Stimulated activated CD4-positive, alpha-beta T cell treated with anti-CD3 and anti-CD28 coated beads, Interleukin-15, amount 100 ng/mL, for 48 hours (primary cell): ENCODE measurements at places on chromosomes 7 and 10.

DNA sequence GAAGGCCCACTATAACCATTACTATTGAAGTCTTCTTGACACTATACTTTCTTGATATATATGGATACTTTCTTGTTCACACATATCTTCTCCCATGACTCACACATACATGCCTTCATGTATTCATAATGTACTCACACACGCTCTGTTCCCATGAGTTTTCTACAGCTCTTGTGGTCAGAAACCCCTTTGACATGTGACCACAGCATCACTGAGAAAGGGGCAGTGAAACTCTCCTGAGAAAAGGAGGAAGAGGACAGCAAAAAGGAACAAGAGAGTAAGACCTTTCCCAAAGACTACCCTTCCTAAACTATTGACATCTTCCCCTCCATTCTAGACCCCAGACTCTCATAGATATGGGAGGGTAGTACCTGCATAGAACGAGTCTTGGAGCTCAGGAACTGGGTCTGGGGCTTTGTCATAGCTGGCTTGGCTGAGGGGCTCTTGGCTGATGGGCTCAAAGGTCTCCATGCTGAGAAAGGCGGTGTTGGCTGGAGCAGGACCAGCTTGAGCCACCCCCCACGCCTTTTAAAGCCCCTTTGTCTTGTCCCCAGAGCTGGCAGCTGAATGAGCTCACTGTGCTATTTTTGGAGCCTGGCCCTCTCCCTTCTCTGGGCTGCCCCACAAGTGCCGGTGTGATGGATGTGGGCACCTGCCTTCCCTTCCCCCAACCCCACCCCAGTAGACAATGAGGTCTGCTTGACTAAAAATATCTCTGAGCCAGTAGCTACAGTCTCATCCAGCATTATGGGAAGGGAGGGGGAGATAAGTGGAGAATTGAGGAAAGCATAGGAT, 5.1 kb downstream of the SYNPO2L start:
- no peak for DNase-seq

GRCh38 chr10:13074563-13075451, 25.2 kb upstream of the OPTN start:
- peak; percentile 28 for DNase-seq

GRCh38 chr10:7334642-7334964, 76.2 kb downstream of the SFMBT2 start:
- no peak for DNase-seq

DNA sequence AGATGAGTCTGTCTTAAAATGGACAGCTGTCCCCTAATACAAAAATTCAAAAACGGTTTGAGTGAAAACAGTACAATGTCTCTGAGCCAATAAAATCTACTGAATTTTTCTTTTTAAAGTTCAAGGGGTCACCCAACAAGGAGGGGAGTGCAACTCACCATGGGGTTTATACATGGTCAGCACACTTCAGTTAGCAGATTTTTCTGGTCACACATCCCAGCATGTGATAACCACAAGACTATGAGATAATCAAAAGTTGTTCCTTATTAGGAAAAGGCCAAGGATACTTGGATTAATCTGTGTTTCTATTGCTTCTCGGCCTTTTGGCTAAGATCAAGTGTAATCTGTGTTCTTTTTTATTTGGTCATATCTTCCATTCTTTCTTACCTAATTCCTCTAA, 31.6 kb downstream of the ABCB5 start:
- DNase-seq = no peak

DNA sequence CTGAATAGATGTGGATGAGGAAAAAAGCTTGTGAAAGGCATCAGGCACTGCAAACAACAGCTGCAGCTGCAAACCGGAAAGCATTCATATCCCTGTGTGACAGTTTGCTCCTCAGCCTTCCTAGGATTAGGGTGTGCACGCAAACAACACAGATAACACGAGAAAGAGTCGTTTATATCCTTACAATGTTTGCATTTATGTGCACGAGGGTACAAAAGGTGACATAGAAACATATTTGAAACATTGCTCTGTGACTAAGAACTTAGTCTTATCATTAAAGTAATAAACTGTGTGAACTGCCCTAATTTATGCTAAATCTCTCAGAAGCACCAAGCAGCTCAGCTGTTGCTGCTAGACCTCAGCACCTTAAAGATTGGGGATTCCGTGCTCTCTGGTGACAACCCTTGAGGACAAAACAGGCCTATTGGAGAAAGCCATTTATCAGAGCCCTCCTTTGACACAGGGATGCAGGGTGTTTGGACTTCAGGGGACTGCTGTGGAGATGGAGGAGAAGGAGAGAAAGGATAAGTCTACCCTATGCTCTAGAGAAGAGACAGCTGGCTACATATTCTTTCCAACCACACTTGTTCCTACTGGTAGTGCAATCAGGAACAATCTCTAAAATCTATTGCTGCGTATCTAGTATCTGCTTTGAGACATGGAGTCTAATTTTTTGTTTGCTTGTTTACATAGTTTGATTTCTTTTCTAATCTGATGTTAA, 176.2 kb downstream of the GNAT3 start:
- no peak for DNase-seq

- DNase-seq = no peak
Measured at GRCh38 chr7:45026984-45027773, 27.2 kb downstream of the CCM2 start.

GRCh38 chr10:69703766-69704630, 74.0 kb downstream of the FAM241B start:
- DNase-seq = no peak

DNA sequence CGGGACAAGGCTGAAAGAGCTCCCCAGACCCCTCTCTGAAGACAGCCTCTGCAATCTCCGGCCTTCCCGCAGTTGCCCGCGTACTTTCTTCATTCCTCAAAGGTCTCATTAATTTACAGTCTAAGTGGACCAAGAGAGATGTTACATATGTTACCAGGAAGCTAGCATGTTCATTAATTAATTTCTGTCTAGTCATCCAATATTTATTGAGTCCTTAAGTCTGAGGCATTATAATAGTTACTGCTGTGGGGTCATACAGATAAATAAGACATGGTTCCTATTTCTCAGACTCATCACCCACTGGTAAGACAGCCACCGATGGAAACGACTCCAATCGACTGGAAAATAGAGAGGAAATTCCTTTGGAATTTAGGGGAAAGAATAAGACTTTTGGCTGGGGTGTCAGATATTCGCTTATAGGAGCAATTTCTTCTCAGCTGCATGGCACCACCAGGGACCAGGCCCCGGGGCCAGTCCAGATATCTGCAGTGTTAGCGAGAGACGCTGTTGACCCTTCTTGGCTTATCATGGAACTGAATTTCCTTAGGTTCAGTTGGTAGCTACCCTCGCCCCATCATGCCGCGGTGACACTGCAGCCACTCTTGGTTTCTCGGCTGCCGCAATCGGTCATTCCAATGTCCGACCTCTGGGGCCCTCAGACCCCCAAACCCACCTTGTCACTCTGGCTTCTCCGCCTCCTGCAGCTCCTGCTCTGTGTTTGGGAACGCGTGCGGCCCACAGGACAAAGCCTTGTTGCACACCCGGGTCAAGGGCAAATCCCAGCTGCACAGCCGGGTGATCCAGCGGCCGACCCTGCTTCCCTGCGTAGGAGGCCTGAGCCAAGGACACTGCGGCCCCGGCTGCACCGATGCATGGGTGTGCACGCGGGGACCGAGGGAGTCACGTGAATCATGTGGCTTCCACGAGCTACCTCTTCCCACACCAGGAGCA, 383.2 kb downstream of the DNAJB6 start:
- DNase-seq = no peak

GRCh38 chr7:100369105-100369504, 4.2 kb upstream of the PILRA start:
- DNase-seq = no peak

DNA sequence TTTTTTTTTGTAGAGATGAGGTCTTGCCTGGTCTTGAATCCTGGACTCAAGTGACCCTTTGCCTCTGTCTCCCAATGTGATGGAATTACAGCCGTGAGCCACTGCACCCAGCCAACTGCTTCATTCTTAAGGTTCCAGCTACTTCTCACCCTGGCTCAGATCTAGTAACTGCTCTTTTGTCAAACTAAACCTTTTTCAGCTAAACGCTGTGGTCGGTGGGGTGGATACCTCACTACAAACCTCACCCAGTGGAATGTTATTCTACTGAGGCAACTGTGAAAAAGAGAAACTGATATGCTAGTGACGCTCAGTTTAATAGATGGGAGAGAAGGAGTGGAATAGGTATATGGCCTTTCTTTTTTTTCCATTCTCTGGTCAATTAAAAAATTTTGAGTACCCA, 1.7 kb upstream of the MRLN start:
- no peak for DNase-seq

DNA sequence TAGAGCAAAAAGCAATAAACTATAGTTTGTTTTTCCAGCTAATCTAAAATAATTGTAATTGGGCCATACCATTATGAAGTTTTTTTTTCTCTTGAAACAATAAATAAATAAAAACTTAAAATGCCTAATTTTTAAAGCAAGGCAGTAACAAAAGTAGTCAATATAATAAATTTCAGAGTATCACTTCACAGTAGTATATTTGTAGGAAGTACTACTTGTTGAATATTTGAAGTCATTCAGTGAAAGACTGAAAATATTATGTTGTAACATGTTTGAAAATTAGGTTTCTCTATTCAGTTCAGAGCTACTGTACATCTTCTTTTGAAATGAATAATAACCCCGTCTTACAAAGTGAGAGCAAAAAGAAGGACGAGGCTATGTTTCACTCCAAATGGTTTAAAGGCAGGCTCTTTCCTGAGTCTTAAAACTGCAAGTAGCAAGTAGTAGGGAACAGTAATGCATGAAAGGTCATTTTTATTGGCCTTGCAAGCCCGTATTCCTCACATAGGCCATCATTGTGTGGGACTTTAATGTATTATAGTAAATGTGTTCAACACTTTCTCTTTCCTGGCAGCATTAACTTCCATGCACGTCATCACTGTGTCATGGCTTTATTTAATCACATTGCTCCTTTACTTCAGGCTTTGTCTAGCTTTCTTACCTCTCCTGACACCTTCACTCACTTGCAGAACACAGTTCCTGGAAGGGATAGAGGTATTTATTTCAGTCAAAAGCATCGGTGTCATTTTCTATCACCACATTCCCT, 141.4 kb downstream of the VTI1A start:
- DNase-seq = no peak

DNA sequence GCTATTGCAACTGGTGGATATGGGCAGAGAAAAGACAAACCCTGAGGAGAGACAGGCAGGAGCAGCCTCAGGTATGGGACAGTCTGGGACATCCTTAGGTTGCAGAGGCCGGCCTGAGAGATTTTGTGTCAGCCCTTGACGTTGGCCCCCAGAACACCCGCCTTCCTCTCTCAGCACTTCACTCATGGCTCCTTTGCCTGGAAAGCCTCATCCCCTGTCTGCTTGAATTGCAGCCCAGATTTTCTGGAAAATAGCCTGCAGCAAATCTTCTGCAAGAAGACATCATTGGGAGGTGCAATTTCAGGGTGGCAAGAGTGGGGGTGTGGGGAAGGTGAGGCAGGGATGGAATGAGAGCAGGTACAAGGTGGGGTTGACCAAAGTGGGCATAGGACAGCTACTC, 2.2 kb upstream of the FRMD4A start:
- DNase-seq = no peak

DNA sequence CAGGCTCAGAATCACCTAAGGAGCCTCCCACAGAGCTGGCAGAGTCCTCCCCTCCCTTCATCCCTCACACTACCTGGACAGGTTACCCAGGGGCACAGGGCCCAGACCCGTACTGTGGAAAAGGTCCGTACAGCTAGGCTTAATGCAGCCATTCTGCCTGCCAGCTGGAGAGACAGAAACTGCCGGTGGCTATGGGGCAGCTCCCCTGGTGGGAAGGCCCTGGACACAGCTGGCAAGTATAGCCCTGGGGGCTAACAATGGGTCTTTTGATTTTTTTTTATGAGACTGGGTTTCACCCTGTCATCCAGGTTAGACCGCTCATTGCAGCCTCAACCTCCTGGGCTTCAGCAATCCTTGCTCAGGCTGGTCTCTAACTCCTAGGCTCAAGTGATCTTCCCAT, 68.3 kb downstream of the GNA12 start:
- DNase-seq = no peak

DNA sequence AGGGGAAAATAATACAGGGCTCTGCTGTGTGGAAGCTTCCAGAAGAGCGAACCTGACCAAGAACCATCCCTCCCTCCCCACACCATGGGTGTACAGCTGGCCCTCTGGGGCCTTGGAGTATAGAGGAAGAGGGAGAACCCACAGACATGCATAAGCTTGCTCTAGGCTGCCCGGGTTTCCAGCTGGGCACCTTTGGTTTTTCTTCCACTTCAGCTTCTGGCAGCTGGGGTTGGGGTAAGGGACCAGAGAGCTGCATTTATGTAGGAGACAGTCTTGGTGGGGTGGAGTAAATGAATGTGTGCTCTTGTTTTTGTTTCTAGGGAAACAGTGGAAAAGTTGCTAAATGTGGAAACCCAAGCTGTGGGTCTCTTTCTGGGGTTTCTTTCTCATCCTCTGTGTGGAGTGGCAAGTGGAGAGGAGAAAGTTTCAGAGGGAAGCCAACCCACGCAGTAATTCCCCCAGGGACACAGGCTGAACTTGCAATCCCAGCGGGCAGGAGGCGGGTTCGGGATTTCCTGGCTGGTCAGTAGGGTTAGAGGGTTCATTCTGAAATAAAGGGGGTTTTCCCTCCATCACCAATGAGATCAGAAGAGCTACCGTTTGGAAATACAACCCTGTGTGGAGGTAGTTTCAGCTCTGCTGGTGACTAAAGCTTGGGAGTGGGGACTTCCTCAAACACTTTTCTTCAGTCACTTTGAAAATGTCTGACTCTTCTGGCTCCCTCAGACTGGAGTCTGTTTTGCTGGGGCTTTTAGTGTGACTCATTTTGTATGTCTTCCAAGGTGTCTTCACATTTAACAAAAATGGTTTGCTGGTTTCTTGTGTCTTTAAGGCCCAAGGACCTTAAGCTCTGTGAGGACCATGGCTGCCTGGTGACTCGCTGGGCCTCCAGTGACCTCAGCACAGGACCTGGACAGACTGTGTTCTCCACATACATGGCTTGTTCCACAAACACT, 22.2 kb upstream of the SRGN start:
- no peak for DNase-seq

- no peak for DNase-seq
Measured at GRCh38 chr7:156460858-156461627, 179.5 kb upstream of the RNF32 start.

DNA sequence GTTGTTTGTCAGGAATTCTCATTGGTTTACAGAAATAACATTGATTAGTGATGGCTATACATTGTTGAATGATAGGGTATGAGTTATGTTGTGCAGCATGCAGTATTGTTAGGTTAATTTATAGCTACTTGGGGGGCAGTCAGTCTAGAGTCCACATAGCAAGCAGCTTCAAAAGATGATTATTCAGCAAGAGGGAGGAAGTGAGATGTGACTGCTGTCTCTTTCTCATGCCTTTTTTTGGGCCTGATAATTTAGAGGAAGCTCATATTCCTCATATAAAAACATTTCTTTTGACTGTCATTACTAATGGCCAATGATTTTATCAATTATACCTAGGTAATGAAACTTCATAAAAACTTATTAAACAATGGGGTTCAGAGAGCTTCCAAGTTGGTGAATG, 3.4 kb upstream of the TBRG4 start:
- no peak for DNase-seq

DNA sequence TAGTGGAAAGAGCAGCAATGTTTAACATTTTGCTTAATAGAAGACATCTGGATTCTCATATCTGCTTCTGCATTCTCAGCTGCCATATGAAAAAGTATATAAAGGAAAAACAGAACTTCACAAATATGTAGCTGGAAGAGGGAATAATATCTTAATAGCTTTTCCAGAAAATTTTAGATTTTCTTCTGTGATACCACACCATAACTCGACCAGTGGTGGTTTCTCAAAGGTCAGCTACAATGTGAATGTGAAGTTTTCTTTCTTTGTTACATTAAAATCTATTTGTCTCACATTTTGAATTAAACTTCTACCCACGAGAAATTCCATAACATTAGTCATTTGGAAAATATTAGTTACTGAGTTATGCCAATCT, 339.8 kb downstream of the PARD3 start:
- no peak for DNase-seq

GRCh38 chr10:131996466-131997365, 15.0 kb upstream of the BNIP3 start:
- no peak for DNase-seq
